ENCODE measurements at places on chromosomes 1 and 21. TPM values are rescaled to one million over a fixed set of nuclear protein-coding genes. Genes with fewer than 3 reads are reported as not detected.
A peak's percentile ranks its signal among the peaks of the same experiment; 100 is the strongest.

GRCh38 chr1:14699620-14700019, 101.1 kb downstream of the KAZN start:
- no peak for DNase-seq

- no peak for DNase-seq
Observed at GRCh38 chr1:15215116-15215515, 31.9 kb upstream of the FHAD1 start.

- no peak for DNase-seq
Observed at GRCh38 chr1:69777971-69778370, 210.2 kb downstream of the LRRC7 start.

- no peak for DNase-seq
Observed at GRCh38 chr1:184395937-184396480, 9.2 kb downstream of the C1orf21 start.

DNA sequence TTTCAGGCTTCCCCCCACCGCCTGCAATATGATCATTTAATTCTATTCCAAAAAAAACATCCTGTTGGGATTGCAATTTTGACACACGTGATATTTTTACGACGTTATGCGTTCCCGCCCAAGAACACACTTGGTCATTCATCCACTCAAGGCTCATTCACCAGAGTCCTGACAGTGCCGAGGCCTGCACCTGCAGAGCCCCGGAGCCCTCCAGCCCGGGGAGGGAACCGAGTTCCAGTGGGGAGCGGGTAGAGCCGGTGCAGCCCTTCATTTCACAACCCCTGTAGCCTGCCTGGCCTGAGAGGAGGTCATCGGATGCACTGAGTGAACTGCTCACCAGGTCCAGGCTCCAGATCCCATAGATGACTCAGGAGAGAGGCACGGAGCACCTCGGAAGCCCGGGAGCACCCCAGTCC, 156.0 kb upstream of the BACE2 start:
- no peak for DNase-seq

- DNase-seq = peak; percentile 62
Observed at GRCh38 chr1:51607681-51608095, 9.2 kb upstream of the OSBPL9 start.

DNA sequence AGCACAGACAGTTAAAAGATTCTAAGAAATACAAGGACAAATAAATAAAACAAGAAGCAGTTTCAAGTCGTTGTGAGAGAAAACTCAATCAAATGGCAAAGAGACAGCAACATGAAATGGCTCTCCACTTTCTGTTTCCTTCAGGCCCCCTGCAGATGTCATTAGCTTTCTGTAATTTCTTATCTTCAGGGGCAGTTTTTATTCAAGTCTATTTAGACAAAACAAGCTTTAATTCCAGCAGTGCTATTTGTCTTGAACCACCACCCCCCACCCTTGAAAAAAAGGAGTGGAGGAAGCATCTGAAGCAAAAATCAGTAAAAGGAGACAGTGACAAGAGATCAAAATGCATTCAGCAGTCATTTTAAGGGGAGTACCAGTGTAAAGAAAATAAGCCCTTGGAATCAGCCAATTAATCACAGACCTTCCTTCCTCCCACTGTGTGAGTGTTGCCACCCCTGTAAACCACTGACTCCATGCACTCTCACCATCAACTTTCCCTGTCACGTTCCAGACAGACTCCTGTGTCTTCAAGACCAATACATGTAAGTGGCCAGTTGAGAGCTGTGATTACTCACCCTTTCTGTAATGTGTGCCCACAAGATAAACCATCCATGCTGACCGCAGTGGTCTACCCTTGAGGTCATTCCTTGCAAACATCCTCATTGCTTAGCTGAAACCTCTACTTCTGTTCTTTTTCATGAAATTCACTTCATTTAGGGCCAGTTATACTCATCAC, 136.1 kb upstream of the HOOK1 start:
- peak; percentile 88 for DNase-seq

DNA sequence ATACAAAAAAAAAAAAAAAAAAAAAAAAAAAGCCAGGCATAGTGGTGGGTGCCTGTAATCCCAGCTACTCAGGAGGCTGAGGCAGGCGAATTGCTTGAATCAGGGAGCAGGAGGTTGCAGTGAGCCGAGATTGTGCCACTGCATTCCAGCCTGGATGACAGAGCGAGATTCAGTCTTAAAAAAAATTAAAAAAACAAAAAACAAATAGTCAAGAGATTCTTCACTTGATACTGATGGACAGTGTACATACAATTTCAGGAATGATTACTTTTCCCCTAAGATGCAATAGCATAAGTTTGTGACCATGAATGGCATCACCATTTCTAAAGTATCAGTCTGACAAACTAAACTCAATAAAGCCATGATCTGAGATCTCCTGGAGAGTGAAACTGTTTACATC, 60.8 kb upstream of the IVNS1ABP start:
- no peak for DNase-seq

- peak; percentile 74 for DNase-seq
Observed at GRCh38 chr21:36134803-36135390, at the start of gene CBR3. CBR3 (plus strand) TSS chr21:36135079; CDS start chr21:36135193, 114 bp downstream.

GRCh38 chr1:90186506-90187322, 191.8 kb downstream of the ZNF326 start:
- no peak for DNase-seq

GRCh38 chr1:173421286-173421685, 55.8 kb upstream of the PRDX6 start:
- DNase-seq = no peak

DNA sequence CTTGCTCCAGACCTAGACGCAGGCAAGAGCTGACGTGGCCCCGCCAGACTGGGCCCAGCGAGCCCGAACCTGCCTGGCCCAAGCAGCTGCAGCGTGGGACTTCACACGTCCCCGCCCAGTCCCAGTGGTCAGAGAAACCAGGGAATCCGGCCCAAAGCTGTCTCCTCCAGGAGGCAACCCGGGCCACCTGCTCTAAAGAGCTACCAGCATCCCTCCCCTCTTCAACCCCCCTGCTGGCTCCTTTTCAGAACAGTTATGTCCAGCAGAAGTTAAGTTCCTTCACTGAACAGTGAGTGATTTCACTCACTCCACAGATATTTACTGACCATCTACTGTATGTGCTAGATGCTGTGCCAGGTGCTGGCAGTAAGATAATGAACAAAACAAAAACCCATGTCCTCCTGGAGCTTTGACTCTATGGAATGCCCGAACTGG, 2.1 kb upstream of the EFNA1 start:
- DNase-seq = no peak

GRCh38 chr1:5821540-5822176, 170.6 kb downstream of the NPHP4 start:
- DNase-seq = no peak

DNA sequence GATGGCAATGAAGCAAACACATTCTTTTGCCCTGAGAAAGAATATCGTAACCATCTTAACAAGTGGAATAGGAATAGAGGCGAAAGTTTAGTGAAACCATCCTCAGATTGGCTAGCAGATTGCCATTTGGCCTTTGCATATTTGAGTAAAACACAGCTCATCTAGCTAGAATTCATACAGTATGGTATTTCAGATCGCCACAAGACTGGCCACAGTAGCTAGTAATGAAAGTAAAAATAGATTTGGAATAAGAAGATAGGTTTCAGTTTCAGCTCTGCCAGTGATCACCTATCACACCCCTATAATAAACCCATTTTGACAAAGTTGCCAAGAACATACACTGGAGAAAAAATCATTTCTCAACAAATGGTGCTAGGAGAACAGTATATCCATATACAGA, 294.9 kb downstream of the LRRIQ3 start:
- DNase-seq = no peak

- peak; percentile 70 for DNase-seq
Observed at GRCh38 chr1:204359474-204360255, at the start of gene PLEKHA6. PLEKHA6 (minus strand) TSS chr1:204359929; CDS start chr1:204273727, 86,202 bp downstream.

- peak; percentile 12 for DNase-seq
Observed at GRCh38 chr1:157137408-157138219, 581 bp downstream of the ETV3 start.

- DNase-seq = no peak
Observed at GRCh38 chr21:38819051-38819718, 13.5 kb downstream of the ETS2 start.

- DNase-seq = peak; percentile 67
Observed at GRCh38 chr1:10252508-10252907, 42.1 kb downstream of the KIF1B start.

GRCh38 chr1:157932069-157932468, 61.4 kb upstream of the KIRREL1 start:
- peak; percentile 34 for DNase-seq

- no peak for DNase-seq
Observed at GRCh38 chr1:162893612-162893908, 32.6 kb upstream of the CCDC190 start.

Gene LCA5L
- total RNA-seq = 0.66 TPM

Gene CHIA
- not detected for total RNA-seq

Gene COX20
- total RNA-seq = 14.9 TPM

Gene TTC24
- total RNA-seq = not detected

Gene KCND3
- 2.3 TPM for total RNA-seq

Gene CENPF
- total RNA-seq = 2.3 TPM

Gene IRF2BP2
- 71.8 TPM for total RNA-seq

Gene C1orf185
- not detected for total RNA-seq

All from fibroblast of lung (primary cell).